Activated CD4-positive, alpha-beta T cell treated with anti-CD3 and anti-CD28 coated beads, Interleukin-2, amount 50 U/mL, for 48 hours (primary cell): ENCODE measurements at places on chromosomes 11 and 22.

GRCh38 chr22:17694752-17695151 is 56.2 kb downstream of the BCL2L13 start:
- no peak for DNase-seq

GRCh38 chr11:129167315-129167714 is 24.8 kb downstream of the ARHGAP32 start:
- DNase-seq: no peak

GRCh38 chr22:17119481-17120202 is 1.5 kb downstream of the TMEM121B start:
- peak; percentile 35 for DNase-seq

- DNase-seq: no peak
Measured at GRCh38 chr11:2731130-2732125, 31.6 kb upstream of the KCNQ1OT1 start.

- DNase-seq: no peak
Measured at GRCh38 chr11:71330996-71331395, 78.6 kb upstream of the SHANK2 start.

GRCh38 chr22:48651981-48652538 is 1175.6 kb downstream of the BRD1 start:
- DNase-seq: no peak

GRCh38 chr22:35154937-35155387 is 89.0 kb downstream of the ISX start:
- DNase-seq: peak; percentile 31

DNA sequence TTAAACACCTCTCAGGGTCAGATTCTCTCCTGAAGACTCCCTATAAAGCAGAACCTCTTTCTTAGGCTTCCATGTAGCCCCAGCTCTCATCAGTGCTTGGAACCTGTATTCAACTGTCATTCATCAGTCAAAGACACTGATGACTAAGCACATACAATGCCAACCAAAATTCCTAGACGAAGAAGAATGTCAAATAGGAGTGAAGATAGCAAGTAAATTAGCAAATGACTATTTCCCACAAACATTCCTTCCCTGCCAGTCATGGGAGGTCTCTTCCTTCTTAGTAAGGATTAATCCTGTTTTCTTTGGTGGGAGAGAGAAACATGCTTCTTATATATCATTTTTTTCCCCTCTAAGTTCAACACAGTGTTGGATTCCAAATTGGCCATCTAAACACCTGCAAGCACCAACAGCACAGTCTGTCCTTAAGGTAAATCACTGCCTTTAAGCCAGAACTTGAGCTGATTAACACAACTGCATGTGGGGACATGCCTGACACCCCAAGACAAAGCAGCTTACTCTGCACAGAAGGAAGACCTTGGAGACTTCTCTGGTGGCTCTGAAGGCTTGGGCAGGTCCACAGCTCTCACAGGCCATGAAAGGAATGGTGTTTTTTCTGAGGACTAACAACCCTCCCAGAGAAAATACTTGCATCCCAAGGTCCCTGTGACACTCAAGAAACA is 47.5 kb upstream of the ME3 start:
- no peak for DNase-seq

- peak; percentile 87 for DNase-seq
Measured at GRCh38 chr11:57426929-57427726, at the start of gene SLC43A3. Gene SLC43A3, minus strand, starts transcription at chr11:57427121. Its CDS starts 949 bp downstream, at chr11:57426172.

DNA sequence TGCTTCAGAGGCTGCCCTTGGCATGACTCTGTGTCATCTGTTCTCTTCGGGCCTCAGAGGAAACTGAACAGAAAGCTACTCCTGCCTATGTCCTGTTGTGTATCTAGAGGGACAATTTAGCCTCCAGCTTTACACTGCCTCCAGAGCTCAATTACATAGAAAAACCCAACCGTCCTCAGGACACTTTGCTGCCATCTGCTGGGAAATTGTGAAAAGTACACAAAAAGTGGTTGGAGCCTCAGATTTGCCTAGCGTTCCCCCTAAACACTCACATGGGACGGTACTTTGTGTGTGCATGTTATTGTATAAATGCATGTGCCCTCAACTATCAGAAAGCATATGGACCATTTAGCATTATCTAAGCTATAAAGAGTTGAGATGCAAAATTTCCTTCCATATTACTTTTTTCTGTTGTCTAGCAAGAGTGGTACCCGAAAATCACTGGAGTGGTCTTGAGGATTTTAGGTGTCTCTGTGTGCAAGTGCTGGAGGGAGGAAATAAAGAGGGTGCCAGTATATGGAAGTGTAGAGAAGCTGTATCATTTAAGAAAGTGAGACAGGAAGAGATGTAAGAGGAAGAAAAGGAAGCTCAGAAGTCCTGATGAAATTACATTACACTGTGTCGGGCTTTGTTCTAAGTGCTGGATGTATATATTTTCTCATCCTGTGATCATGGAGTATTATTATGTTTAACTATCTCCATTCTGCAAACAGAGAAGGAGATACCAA is 8.7 kb upstream of the MS4A4E start:
- DNase-seq: no peak

DNA sequence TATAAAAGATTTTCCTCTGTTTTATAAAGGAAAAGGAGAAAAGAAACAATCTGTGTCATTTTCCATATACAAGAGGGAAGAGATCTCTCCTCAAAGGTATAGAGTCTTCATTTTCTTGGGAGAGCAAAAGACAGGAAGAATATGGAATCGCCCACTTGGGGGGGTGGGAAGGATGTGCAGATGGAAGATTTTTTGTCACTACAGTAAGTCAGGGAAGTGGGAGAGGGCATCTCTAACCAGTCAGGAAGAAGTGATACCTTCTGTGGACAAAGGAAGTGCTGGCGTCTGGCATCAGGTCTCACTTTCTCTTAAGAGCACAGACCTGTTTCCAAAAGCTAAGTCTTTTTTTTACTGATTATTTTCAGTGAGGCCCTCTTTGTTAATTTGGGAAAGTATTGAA is 1.4 kb downstream of the PRR14L start:
- DNase-seq: no peak

GRCh38 chr11:113137713-113138529 is 176.5 kb upstream of the TTC12 start:
- no peak for DNase-seq

DNA sequence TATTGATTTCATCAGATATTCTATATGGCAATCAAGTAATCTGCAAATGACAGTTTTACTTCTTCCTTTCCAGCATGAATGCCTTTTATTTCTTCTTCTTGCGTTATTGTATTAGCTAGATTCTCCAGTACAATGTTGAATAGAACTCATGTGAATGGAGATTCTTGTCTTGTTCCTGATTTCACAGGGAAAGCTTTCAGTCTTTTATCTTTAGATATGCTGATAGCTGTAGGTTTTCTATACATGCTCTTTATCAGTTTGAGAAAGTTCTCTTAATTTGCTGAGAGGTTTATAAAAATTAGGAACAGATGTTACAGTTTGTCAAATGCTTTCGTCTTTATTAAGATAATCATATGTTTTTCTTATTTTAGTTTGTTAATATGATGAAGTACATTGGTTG is 347.2 kb downstream of the NTM start:
- DNase-seq: no peak

DNA sequence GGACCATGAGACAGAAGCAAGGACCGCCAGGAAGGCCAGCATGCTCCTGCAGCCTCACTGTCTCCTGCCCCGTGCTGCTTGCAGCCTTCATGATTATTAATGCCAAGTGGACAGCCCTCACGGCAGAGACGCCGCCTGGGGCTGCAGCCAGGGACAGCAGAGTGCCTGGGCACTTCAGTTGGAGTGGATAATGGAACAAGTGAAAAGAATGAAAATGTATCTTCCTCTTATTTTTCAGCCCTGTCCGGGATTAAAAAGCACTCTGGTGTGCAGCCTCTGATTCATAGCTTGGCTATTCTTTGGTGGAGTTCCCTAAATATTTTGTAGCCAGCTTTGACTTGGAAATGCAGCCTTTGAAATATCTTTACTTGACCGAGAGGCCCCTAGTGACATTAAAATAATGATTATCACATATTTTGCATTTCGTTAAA is 1404.2 kb downstream of the BRD1 start:
- no peak for DNase-seq

- DNase-seq: no peak
Measured at GRCh38 chr11:102108734-102109440, 1.4 kb upstream of the YAP1 start.

- no peak for DNase-seq
Measured at GRCh38 chr22:49576241-49577141, 251.2 kb downstream of the BRD1 start.

DNA sequence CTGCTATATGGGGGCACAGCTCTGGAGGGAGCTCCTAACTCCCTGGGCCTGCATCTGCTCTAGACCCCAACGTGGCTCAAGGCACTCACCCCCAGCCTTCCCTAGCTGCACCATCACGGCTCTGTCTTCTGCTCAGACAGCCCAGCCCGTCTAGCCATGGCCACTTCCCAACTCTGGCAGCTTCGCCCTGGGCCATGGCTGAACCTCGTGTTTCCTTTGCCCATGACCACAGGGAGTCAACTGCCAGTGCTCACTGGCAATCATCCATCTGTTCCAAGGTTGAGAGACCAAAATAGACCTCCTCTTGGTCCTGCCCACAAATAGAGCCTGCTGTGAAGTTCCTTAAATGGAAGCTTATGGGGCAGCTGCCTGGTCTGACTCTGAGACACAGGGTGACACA is 5.4 kb downstream of the LMO1 start:
- no peak for DNase-seq

DNA sequence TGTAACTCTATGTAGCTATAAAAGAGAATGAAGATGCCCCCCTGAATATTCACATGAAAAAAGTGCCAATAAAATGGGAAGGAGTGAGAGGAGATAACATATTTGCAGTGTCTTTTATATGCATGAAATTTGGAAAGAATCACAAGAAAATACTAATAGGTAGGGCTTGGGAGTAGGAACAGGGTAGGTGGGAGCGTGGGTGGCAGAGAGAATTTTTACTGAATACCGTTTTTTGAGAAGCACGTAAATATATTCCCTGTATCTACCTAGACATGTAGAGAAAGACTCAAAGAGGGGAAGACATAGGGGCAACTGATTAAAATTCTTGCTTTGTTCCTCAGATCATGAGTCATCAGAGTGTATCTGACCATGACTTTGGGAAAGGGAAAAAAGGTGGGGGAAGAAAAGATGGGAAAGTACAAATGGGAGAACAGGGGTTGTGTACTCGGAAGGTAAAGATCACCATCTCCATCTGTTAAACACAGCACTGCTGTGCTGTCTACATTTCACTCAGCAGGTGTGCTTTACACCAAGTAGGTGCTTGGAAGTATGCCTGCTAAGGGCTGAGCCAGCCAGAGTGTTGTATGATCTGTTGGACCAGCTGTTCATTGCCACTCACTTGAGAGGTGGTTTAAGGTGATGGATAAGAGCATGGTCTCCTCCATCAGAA is 16.0 kb downstream of the PRR5L start:
- DNase-seq: no peak

GRCh38 chr11:77346906-77347603 is 45.6 kb upstream of the GDPD4 start:
- DNase-seq: no peak

GRCh38 chr22:27780161-27780575 is 21.4 kb downstream of the MN1 start:
- DNase-seq: no peak

DNA sequence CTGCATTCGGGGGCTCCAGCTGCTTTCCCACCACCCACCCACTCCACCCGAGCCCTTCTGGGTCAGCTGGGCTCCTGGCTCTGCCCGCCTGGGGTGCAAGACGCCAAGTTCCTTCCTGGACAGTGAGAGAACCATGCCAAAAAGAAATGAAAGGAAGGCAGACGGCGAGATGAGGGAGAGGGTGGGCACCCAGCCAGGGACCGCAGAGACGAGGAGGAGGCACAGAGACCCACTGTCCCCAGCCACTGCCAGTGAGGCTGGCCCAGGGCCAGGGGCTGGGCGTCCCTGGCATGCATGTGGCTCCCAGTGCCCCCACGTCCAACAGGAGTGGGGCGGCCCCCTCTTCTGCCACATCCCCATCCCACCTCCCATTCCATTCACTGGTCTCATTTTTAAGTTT is 10.8 kb upstream of the CD81 start:
- DNase-seq: no peak

GRCh38 chr11:68215524-68216170 is 2.6 kb upstream of the KMT5B start:
- no peak for DNase-seq

GRCh38 chr22:25558341-25558740 is 6.1 kb upstream of the GRK3 start:
- no peak for DNase-seq

DNA sequence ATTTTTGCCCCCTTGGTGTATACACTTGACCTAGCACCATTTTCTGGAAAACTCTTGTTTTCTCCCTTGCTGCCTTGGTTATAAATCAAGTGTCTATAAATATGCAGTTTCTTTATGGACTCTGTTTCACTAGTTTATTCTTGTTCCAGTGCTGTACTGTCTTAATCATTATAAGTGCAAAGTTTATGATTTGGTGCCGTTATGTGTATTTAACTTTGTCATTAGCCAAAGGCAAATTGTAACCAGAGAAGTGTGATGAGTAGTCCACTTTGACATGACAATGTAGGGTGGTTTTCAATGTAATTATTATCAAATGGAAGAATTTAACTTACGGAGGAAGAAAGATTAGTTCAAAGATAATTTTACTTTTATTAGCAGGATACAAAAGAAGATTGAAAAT is 40.3 kb downstream of the SPECC1L start:
- no peak for DNase-seq

GRCh38 chr11:64715756-64716472 is 7.1 kb downstream of the NRXN2 start:
- DNase-seq: no peak

- no peak for DNase-seq
Measured at GRCh38 chr11:121810291-121810690, 305.7 kb downstream of the BLID start.

GRCh38 chr11:3135481-3136440 is 29.3 kb downstream of the OSBPL5 start:
- DNase-seq: no peak

DNA sequence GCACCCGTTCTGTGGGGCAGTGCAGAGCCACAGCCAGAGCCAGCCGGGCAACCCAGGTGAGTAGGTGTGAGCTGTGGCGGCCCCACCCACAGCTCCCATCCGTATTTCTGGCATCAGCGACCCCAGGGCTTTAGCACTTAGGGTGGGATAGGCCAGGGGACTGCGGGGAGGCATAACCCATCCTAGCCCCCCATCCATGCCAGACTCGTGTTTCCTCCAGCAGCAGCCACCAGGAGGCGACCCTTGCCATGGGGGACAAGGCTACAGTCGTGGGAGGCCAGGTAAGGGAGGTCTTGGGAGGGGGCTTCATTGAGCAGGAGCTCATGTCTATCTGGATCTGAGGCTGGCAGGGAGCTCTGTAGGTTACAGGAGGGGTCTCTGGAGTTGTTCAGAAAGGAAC is 873 bp downstream of the OTOG start:
- no peak for DNase-seq

- peak; percentile 70 for DNase-seq
Measured at GRCh38 chr11:75768112-75768908, at the start of gene DGAT2. Gene DGAT2, plus strand, starts transcription at chr11:75768778. Its CDS starts 214 bp downstream, at chr11:75768992.
